ENCODE measurements at places on chromosomes 12 and 14.

DNA sequence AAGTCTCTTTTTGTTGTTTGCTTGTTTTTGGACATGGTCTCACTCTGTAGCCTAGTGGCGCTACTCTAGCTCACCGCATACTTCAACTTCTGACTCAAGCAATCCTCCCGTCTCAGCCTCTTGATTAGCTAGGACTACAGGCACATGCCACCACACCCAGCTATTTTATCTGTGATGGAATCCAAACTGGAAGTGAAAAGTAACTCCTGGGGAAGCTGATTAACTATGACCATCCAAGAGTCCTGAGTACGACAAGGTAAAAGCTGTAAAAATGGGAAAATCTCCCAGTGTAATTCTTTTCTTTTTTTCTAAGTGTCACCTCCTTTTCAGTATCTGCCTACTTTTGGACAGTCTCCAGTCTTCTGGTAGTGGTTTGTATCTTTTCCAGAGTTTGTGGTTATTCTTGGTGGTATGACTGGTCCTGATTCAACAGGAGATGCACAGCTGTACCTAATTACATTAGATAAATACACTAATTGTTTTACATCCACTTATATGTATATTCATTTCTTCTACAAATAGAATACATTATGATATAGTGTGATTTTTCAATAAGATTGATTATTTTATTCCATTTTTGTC lies 97.8 kb downstream of the SLC6A15 start:
- DNase-seq: no peak

- DNase-seq: no peak
These were observed 18.6 kb downstream of the TPCN1 start for GRCh38 chr12:113239811-113240331.

DNA sequence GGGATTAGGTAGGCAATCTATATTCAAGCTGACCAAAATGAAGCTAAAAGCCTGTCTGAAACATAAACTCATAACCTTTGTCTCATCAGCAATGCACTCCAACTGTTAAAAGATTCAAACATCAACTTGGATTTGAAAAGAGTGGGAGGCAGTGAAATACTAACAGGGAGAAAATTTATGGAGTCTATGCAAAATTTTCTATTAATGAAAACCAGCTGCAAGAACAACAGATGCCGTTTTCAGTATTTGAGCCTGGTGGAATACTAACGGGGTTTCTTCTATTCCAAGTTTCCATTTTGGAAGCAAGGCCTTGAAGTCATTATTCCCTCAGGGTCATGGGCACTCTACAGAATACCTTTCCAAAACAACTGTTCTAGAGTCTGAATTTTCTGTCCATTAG lies 88.3 kb downstream of the LRP6 start:
- no peak for DNase-seq

- no peak for DNase-seq
These were observed 280.5 kb downstream of the PCNX1 start for GRCh38 chr14:71187633-71188356.

DNA sequence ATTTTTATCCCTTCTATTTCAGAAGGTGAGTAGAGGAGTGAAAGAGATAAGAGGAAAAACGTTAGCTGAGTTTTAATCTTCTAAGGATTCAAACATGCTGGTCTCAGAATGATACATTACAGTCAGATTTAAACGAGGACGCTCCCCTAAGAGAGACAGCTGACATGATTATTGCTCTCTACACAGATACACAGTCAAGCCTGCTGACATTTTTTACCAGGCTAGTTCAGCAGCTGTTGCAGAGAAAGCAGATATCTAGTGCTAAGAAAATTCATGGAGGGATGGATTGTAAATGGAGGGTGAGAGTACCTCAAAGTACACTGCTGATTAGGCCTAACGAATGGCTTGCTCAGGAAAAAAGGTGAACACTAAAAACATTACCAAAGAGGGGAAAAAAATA lies 31.9 kb upstream of the SOS2 start:
- no peak for DNase-seq

GRCh38 chr12:48388938-48389337 lies 38.2 kb upstream of the ZNF641 start:
- DNase-seq: no peak

- no peak for DNase-seq
These were observed 41.5 kb downstream of the ANO6 start for GRCh38 chr12:45257185-45257930.

- no peak for DNase-seq
These were observed 292.3 kb downstream of the RAD51B start for GRCh38 chr14:68111853-68112270.

- DNase-seq: no peak
These were observed 1.0 kb upstream of the KRAS start for GRCh38 chr12:25251769-25252168.

GRCh38 chr14:101333335-101334280 lies 227.7 kb upstream of the DIO3 start:
- no peak for DNase-seq

DNA sequence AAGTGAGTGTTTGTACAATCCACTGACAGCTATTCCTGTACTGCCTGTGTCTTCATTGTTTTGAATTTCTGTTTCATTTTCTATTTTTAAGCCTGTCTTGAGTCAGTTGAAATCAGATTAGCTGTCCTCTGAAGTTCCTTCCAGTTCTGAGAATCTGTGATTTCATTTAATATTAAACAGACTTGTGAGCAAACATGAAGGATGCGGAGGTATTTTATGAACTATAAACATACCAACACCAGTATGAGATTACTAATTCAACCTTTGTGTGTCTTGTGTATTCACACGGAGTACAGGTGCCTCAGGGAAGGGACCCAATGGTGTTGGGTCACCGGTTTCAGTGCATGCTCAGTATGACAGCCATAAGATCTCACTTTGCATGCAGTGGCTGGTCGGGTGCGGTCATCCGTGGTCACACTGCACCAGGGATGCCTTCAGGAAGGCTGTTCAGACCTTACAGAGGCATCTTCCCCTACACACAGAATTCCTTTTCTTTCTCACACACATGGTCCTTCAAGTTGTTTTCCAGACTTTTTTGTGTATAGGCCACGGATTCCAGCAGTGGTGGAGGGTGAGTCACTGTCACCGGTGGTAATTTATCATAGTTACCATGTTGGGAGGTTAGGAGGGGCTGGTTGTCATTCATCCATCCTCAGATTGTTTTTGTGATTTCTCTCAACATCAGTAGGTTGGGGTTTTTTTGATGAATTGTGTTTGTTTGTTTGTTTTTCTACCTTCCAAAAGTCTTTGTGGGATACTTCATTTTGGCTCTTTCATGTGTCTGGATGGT lies 103.0 kb upstream of the SFSWAP start:
- DNase-seq: no peak

GRCh38 chr14:71236487-71236886 lies 329.2 kb downstream of the PCNX1 start:
- DNase-seq: no peak

GRCh38 chr14:30015489-30015888 lies 87.8 kb upstream of the PRKD1 start:
- no peak for DNase-seq

DNA sequence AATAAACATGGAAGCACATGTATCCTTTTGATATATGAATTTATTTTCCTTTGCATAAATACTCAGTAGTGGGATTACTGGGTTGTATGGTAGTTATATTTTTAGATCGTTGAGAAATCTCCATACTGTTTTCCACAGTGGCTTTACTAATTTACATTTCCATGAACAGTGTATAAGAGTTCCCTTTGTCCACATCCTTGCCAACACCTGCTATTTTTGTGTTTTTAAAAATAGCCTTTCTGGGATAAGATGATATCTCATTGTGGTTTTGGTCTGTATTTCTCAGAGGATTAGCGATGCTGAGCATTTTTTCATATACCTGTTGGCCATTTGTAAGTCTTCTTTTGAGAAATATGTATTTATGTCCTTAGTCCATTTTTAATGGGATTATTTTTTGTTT lies 329.2 kb upstream of the KITLG start:
- no peak for DNase-seq

GRCh38 chr12:45051572-45052125 lies 750 bp upstream of the DBX2 start:
- no peak for DNase-seq

- no peak for DNase-seq
These were observed 29.6 kb upstream of the TBPL2 start for GRCh38 chr14:55470025-55470424.

DNA sequence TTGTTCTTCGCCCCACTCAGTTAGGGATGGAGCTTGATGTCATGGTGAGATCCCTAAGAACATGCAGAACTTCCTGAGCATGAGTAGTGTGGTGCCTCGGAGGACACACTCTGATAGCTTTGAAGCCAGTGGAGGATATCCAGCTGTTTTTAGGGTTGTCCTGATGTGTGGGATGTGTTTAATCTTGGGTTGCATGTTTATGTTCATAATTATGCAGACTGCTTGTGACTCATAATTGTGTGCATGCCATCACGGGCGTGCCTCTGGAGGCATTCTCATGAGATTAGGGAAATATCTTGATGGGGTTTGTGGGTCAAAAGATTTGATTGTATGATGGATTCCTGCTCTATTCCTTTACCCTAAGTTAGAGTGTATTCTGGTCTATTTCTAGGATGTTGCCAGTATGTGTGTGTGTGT lies 267.4 kb upstream of the PELI2 start:
- no peak for DNase-seq

- DNase-seq: peak; percentile 35
These were observed 17.8 kb upstream of the RPS6KA5 start for GRCh38 chr14:91078095-91078737.

GRCh38 chr12:109389146-109389545 lies 41.4 kb downstream of the MYO1H start:
- no peak for DNase-seq

DNA sequence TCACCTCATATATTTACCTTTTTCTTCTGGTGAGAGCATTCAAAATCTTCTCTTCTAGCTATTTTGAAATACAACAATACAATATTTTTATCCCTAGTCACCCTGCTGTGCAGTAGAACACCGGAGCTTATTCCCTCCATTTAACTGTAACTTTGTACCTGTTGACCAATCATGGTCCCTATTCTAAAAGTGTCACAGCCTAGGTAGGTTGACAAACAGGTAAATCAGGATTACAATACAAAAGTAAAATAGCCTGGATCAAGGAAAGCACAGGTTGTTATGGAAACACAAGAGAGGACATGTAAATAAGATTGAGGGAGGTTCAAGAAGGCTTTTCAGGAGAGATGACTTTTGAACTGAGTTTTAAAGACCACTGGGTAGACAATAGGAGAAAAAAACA lies 670.9 kb downstream of the DIO2 start:
- no peak for DNase-seq

- no peak for DNase-seq
These were observed 229.6 kb upstream of the NAV3 start for GRCh38 chr12:77601069-77601468.

GRCh38 chr14:47189911-47190484 lies 485.4 kb downstream of the MDGA2 start:
- DNase-seq: no peak

DNA sequence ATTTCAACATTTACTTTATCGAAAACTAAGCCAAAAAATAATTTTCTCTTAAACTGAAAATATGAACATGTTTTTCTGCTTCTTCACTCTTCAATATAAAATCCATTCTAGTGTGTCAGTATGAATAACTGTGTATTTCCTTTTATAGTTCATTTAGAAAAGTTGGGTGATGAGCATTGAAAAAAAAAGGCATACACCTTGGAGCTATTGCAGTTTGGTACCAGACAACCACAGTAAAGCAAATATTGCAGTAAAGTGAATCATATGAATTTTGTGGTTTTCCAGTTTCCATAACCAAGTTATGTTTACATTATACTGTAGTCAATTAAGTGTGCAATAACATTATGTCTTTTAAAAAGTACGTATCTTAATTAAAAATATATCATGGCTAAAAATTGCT lies 195.0 kb upstream of the FOXG1 start:
- DNase-seq: no peak

GRCh38 chr12:124053851-124054250 lies 80.8 kb downstream of the ZNF664 start:
- DNase-seq: no peak

DNA sequence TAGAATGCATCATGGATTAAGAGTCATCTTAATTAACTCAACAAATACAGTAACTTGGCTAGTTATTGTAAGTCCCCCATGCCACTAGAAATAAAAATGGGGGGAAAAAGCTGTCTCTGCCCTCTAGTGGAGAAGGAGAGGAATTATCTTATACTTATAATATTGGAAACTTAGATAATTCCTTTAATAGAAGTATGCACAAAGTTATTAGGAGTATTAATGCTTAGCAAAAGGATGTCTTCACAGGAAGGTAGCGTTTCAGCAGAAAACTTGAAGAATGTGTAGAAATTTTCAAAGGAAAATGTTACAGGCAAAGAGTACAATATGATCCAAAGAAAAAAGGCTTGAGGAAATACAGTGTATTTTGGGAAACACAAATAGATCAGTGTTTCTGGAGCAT lies 19.8 kb downstream of the OR5AU1 start:
- no peak for DNase-seq

GRCh38 chr14:53412819-53413675 lies 259.9 kb upstream of the DDHD1 start:
- DNase-seq: no peak

- no peak for DNase-seq
These were observed 20.3 kb downstream of the SLC8A3 start for GRCh38 chr14:70168406-70168805.

- DNase-seq: no peak
These were observed 21.8 kb upstream of the BCDIN3D start for GRCh38 chr12:49864798-49865090.

- no peak for DNase-seq
These were observed 1.0 kb upstream of the PTMS start for GRCh38 chr12:6765048-6765633.

GRCh38 chr12:34598352-34598827 lies 576.1 kb downstream of the ALG10 start:
- no peak for DNase-seq

DNA sequence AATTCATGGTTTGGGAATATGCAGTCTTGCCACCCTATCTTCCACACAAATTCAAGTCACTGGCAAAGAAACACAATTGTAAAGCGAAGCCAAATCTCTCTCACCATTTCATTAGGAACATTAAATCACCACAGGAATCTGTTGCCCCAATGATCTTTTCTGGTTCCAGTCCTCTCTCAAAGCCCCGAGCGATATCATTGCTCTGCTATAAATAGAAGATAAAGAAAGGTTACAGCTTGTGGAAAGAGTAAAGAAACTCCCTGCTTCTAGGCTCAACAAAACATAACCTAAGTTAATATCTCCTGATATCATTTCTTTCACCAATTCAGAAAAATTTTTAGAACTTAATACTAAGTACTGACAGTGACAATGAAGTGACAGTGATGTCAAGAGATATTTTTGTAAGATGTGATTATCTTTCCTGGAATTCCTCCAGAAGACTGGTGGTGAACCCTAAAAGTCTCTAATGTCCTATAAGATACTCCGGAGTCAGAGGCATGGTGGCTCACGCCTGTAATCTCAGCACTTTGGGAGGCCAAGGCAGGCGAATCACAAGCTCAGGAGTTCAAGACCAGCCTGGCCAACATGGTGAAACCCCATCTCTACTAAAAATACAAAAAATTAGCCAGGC lies 33.8 kb downstream of the CBX5 start:
- no peak for DNase-seq

All from activated CD4-positive, alpha-beta T cell treated with anti-CD3 and anti-CD28 coated beads, Interleukin-2, amount 50 U/mL, for 4 hours (primary cell).